Upper lobe of left lung (tissue), 6 donors: ENCODE measurements at places on chromosomes 16 and 17. TPM values are rescaled to one million over a fixed set of nuclear protein-coding genes. Genes with fewer than 3 reads are reported as not detected.

GRCh38 chr17:66413559-66414520, 111.4 kb downstream of the PRKCA start:
- no peak overlapping the region for H3K27ac ChIP-seq
- no peaks in the 10 kb centered on the region for H3K4me1 ChIP-seq
- no peaks in the 10 kb centered on the region for H3K27me3 ChIP-seq
- H3K36me3 ChIP-seq: no peaks in the 10 kb centered on the region
- H3K4me3 ChIP-seq: no peak overlapping the region

EIF4A3 gene
- total RNA-seq: 58.4 TPM

- DNase-seq: no peak
- no peaks in the 10 kb centered on the region for H3K27me3 ChIP-seq
- H3K4me1 ChIP-seq: peaks cover 11% of the 10 kb centered on the region
Measured at GRCh38 chr17:40699371-40699770, 4.2 kb downstream of the KRT24 start.

DNA sequence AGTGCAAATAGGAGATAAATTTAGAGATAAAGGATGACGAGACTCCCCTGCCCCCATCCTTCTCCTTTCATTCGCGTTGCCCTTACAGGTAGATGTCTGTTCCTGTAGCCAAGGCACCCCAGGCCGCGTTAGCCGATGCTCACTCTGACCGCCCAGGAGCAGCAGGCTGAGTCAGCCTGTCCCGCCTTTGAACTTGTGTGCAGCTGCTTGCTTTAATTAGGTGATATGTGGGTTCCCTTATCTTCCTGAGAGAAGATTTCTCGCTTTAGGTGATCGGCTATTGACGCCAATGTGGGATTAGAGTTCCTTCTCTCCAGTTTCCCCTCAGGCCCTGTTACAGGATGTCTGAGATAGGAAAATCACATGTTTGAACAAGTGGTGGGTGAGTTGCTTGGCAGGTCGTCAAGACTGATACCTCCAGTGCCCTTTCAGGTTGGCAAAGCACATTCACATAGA, 119.5 kb downstream of the MSI2 start:
- peak; percentile 13 for DNase-seq
- H3K27me3 ChIP-seq: no peaks in the 10 kb centered on the region
- no peak overlapping the region for H3K4me3 ChIP-seq
- no peaks in the 10 kb centered on the region for H3K36me3 ChIP-seq
- H3K27ac ChIP-seq: no peak overlapping the region

- no peak overlapping the region for H3K27ac ChIP-seq
- H3K27me3 ChIP-seq: no peaks in the 10 kb centered on the region
- no peak for DNase-seq
- H3K4me3 ChIP-seq: no peak overlapping the region
- H3K4me1 ChIP-seq: no peaks in the 10 kb centered on the region
Measured at GRCh38 chr17:74541176-74542111, 4.5 kb downstream of the CD300C start.

- no peak for DNase-seq
- H3K36me3 ChIP-seq: no peaks in the 10 kb centered on the region
- no peak overlapping the region for H3K4me3 ChIP-seq
- no peak overlapping the region for H3K27ac ChIP-seq
Measured at GRCh38 chr16:75023009-75023408, 24.2 kb downstream of the ZNRF1 start.

- H3K27me3 ChIP-seq: no peaks in the 10 kb centered on the region
- H3K36me3 ChIP-seq: peaks cover 69% of the 10 kb centered on the region
- peaks cover 8% of the 10 kb centered on the region for H3K4me1 ChIP-seq
- H3K4me3 ChIP-seq: no peak overlapping the region
- no peak for DNase-seq
Measured at GRCh38 chr16:27489906-27490305, 59.8 kb downstream of the GTF3C1 start.

- H3K27ac ChIP-seq: no peak overlapping the region
- no peak for DNase-seq
- no peaks in the 10 kb centered on the region for H3K36me3 ChIP-seq
- H3K4me3 ChIP-seq: no peak overlapping the region
Measured at GRCh38 chr17:40597156-40597555, 31.9 kb upstream of the CCR7 start.

- no peak for DNase-seq
- no peaks in the 10 kb centered on the region for H3K36me3 ChIP-seq
- no peaks in the 10 kb centered on the region for H3K27me3 ChIP-seq
Measured at GRCh38 chr16:67248073-67248400, 742 bp upstream of the SLC9A5 start.

DNA sequence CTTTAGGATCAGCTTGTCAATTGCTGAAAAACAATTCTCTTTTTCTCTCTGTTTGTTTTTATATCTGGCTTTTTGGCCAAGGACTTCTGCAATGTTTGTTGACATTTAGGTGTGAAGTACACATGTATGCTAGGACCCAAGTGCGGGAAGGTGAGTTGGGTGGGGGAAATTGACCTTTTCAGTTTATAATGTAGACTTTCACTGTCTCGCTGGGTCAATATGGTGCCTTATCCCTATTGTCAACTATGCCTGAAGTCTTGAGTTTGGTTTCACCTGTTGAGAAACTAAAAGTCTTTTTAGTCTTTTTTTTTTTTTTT, 9.5 kb downstream of the WWP2 start:
- no peak for DNase-seq
- no peaks in the 10 kb centered on the region for H3K36me3 ChIP-seq
- H3K27me3 ChIP-seq: no peaks in the 10 kb centered on the region
- H3K27ac ChIP-seq: peak overlapping the region; percentile 48
- H3K4me1 ChIP-seq: peaks cover 17% of the 10 kb centered on the region

DNA sequence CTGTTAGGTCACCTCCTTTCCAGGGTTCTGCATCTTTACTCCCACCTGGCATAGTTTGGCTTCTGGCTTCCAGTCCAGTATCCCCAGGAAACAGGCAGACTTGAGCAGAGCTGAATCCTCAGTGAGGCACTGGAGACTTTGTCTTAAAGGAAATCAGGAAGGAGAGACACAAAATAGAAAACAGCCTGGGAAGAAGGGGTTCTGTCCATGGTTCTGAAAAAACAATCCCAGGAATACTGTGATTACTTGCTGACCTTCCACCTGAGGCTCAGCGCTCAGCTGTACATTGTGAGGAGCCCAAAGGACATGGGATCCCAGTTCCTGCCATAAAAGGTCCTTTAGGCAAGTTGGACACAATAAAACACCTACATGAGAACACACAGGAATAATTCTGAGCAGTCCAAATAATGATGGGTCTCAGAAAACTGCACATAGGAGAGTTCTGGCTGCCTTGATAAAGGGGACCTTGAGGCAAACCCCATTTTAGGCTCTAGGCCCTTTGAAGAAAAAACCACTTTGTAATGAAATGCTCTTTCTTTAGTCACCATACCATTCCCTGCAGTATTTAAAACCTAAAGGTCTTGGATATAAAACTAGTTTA, 81.4 kb upstream of the CRHR1 start:
- H3K4me1 ChIP-seq: no peaks in the 10 kb centered on the region
- DNase-seq: no peak
- H3K27me3 ChIP-seq: no peaks in the 10 kb centered on the region
- H3K4me3 ChIP-seq: no peak overlapping the region
- no peak overlapping the region for H3K27ac ChIP-seq

- H3K27ac ChIP-seq: peak overlapping the region; percentile 61
- H3K36me3 ChIP-seq: no peaks in the 10 kb centered on the region
- H3K4me3 ChIP-seq: no peak overlapping the region
Measured at GRCh38 chr17:64115822-64116534, 14.0 kb downstream of the ERN1 start.

CLEC10A gene
- 10.3 TPM for total RNA-seq

ANKRD40CL gene
- not detected for total RNA-seq

- no peak for DNase-seq
- no peaks in the 10 kb centered on the region for H3K36me3 ChIP-seq
- H3K4me1 ChIP-seq: no peaks in the 10 kb centered on the region
- H3K4me3 ChIP-seq: no peak overlapping the region
- H3K27me3 ChIP-seq: no peaks in the 10 kb centered on the region
- H3K27ac ChIP-seq: no peak overlapping the region
Measured at GRCh38 chr16:12245921-12246720, 269.6 kb downstream of the SNX29 start.
